ENCODE measurements at places on chromosomes 2 and 18.

DNA sequence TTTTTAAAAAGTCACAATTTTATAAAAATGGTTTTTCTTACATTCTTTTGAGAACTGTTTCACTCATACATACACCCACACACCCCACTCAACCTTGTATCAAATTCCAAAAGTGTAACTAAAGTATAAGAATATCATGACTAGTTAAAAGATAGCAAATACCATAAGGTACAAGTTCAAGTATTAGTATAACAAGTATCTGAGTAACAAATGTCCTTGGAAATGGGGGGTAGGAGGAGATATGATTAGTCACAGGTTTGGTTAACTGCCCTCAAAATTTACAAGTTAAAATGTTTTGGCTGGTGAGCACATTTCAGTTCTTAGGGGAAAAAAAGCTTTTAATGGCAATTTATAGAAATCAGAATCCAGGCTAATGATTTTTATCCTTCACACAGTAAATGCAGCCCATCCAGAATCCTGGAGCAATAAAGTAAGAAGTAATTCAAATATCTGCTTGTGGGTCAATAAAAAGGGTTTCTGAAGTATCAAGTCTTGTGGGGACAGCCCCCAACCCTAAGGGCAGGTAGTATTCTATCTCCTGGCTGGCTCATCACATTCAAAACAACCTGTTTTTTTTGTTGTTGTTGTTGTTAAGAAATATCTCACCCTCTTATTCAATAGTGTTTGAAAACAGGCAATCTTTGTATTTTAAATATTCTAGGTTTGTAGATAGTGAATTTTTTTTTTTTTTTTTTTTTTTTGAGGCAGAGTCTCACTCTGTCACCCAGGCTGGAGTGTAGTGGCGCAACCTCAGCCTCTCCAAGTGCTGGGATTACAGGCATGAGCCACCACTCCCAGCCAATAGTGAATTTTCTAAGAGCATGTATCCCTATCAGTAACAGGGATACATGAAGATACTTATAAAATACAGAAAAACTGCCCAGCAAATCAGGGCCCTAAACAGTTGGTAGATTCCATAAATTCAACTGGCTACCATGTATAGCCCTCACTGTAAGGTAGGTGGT lies 14.5 kb downstream of the IAH1 start:
- no peak for DNase-seq

DNA sequence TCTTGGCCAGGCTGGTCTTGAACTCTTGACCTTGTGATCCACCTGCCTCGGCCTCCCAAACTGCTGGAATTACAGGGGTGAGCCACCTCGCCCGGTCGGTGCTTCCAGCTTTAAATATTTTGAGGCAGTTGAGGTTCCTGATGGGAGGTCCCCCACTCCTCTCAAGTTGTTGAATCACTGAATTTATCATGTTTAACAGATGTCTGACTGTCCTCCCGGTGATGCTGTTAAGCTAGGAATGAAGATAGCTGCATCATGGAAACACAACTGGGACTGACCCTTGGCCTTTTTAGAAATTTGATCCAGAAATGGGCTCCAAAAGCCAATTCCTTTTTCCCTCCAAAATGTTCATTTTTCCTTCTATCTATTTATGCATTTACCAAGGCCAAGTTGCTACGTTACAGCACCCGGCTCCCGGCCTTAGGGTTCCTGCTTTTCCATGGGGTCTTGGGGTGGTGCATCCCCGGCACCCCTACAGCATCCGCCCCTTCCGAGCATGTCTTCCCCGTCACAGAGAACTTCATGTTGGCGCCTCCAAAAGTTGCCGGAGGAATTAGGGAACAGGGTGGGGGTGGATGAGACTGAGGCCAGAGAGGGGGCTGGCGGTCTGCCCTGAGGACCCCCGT lies 43.9 kb downstream of the PAX8 start:
- DNase-seq = no peak

GRCh38 chr18:62450546-62451410 lies 72.0 kb upstream of the ZCCHC2 start:
- DNase-seq = peak; percentile 95

DNA sequence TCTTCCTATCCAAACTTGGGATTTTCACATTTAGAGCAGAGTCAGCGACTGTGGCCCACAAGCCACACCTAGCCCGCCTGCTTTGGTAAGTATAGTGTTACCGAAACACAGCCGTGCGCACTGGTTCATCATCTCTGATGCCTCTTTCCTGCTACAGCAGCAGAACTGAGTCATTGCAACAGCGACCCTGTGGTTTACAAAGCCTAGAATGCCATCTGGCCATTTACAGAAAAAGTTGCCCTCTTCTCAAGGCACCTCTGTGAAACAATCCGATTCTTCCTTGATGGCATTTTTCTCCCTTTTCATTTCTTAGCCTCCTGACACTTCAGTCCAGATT lies 10.7 kb upstream of the IAH1 start:
- DNase-seq = no peak

- DNase-seq = no peak
Measured at GRCh38 chr2:231394211-231395141, 1.0 kb upstream of the B3GNT7 start.

GRCh38 chr2:69535817-69536241 lies 98.6 kb upstream of the NFU1 start:
- peak; percentile 28 for DNase-seq

GRCh38 chr2:71614976-71615766 lies 161.8 kb downstream of the DYSF start:
- DNase-seq = peak; percentile 94

DNA sequence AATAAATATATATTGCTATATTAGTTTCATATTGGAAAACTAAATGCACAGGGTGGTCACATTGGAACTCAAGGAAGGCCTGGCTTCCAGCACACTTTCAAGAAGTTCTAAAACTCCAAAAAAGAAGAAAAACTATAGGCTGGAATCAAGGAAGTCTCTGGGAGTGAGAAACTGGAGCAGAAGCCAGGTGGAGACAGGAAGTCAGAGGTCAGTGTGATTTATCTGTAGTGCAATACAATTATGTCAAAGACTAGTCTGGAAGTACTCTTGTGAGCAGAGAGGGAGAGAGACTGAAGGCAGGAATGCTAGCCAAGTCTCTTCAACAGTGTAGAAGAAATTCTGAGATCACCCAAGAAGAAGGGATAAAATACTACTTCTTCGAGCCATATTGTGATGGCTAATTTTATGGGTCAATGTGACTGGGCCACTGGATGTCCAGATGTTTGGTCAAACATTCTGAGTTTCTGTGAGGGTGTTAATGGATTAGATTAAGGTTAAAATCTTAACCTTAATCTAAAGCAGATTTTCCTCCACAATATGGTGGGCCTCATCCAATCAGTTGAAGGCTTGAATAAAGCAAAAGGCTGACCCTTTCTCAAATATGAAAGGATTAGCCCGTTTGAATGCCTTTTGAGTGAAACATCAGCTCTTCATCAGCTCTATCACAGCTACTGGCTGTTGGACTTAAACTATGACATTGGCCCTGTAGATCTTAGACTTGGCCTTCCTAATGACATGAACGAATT lies 208.0 kb downstream of the TDRD15 start:
- no peak for DNase-seq

- peak; percentile 40 for DNase-seq
Measured at GRCh38 chr2:226798422-226799210, 1.0 kb downstream of the IRS1 start.

GRCh38 chr18:26506012-26506411 lies 42.3 kb downstream of the KCTD1 start:
- DNase-seq = no peak

GRCh38 chr2:189309331-189309730 lies 129.8 kb upstream of the COL5A2 start:
- DNase-seq = no peak

- no peak for DNase-seq
Measured at GRCh38 chr2:157672129-157672528, 43.5 kb upstream of the ACVR1C start.

DNA sequence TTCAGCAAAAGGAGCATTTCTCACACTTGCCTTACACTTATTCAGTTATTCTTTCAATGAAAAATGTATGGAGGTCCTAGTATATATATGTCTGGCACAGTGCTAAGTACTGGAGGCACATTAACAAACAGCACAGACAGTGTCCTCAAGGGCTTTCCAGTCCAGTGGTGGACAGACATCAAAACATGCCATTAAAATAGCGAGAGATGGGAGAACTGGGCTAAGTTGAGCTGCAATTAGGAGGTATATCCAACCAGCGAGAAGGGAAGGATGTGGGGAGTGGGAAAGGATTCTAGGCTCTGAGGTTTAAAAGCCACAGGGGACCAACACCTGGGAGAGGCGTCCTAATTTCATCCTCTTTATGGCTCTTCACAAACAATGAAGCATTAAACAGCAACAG lies 127.5 kb upstream of the TTC39C start:
- DNase-seq = no peak

DNA sequence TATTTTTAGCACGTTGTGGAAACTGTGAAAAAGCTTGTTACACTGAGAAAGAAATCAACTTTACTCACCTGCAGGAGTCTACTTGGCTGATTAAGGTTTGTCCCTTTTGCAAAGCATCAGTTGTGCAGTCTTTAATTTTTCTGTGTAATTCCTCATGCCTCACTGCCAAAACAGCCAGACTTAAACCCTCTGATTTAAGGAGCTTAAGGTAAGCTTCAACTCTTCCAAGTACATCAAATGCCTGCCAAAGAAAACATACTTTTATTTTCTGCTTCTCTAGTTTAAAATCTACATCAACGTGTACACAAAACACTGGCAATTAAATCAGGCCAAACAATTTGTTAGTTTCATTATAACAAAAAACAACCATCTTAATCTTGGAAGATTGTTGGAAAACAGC lies 98.0 kb upstream of the TTN start:
- DNase-seq = no peak

- no peak for DNase-seq
Measured at GRCh38 chr2:3630631-3631030, 27.4 kb upstream of the ALLC start.

GRCh38 chr18:55515214-55515613 lies 72.8 kb downstream of the TCF4 start:
- no peak for DNase-seq

Measured in tibial artery (tissue), 4 donors.